Stimulated activated effector memory CD8-positive, alpha-beta T cell treated with anti-CD3 and anti-CD28 coated beads, Interleukin-12 subunit alpha, Interleukin-12 subunit beta, amount 100 ng/mL, for 72 hours (primary cell): ENCODE measurements at places on chromosomes 3 and 15.

- DNase-seq, result no peak
Measured at GRCh38 chr15:88178631-88179030, 77.9 kb downstream of the NTRK3 start.

- DNase-seq, result no peak
Measured at GRCh38 chr3:49899815-49900214, 3.9 kb downstream of the MST1R start.

- no peak for DNase-seq
Measured at GRCh38 chr3:133503409-133503808, 70.1 kb upstream of the CDV3 start.

- DNase-seq, result no peak
Measured at GRCh38 chr3:14082108-14082657, 42.5 kb downstream of the CHCHD4 start.

DNA sequence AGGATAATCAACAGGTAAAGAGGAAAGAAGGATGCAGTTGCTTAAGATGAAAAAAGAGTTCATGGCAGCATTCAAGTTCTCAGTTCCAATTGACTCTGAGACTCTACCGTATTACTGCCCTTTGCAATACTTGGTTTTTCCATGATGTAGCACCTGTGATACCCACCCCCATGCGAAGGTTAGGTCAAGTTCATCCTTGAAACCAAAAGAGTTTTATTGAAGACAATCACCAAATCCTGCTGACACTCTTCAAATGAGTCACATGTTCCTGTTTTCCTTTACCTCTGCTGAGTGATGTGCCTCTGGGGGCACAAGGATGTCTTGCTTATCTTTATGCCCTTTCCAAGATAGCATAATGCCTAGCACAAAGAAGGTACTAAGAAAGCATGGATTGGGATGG, 111.3 kb upstream of the SLC7A14 start:
- no peak for DNase-seq

GRCh38 chr3:183502237-183503181, 53.0 kb downstream of the KLHL6 start:
- no peak for DNase-seq

DNA sequence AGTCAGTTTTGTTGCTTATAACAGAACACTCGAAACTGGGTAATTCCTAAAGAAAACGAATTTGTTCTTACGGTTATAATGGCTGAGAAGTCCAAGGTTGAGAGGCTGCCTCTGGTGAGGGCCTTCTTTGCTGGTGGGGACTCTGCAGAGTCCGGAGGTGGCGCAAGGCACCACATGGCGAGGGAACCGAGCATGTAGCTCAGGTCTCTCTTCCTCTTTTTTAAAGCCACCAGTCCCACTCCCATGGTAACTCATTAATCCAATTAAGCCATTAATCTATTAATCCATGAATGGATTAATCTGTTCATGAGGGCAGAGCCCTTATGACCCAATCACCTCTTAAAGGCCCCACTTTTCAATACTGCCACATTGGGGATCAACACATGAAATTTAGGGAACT, 50.0 kb downstream of the ROPN1B start:
- no peak for DNase-seq

DNA sequence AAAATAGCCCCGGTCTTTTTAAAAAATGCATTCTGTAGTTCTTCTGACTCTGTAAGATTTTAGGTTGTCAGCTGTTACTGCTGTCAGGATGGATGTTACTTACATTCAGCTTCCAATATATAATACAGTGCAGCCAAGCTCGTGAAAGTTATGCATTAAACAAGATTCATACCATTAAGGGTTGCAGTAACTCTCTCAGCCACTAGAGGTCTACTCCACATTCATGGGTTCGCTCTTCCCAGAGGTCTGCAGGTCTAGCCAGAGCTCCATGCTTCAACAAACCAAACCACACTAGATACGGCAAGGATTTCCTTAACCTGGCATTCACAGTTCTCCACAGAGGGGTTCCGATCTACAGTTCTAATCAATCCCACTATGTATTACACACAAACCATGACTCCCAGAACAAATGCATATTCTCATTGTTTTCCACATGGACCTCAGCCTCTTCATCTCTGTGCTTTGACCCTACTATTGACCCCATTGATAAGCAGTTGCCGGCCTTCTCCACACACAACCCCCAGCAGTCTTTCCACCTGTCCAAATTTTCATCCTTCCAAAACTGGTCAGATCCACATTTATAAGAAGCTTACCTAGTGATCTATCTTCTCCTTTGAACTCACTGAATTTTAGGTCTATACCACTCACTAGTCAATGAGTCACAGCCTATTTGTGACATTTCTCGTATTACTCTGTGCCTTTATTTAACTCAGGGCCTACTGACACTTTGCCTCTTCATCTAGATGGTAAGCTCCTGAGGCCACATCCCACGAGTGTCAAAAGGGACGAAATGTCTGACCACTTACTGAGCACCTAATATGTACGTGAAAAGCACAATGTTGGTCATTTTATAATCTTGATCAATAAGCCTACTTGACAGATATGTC, 33.7 kb downstream of the RORA start:
- DNase-seq, result no peak

GRCh38 chr15:78739206-78739605, 72.1 kb downstream of the ADAMTS7 start:
- peak; percentile 43 for DNase-seq

- DNase-seq, result no peak
Measured at GRCh38 chr3:99842826-99843589, 25.3 kb downstream of the CMSS1 start.

- peak; percentile 70 for DNase-seq
Measured at GRCh38 chr3:129627350-129628168, 21.1 kb upstream of the PLXND1 start.

DNA sequence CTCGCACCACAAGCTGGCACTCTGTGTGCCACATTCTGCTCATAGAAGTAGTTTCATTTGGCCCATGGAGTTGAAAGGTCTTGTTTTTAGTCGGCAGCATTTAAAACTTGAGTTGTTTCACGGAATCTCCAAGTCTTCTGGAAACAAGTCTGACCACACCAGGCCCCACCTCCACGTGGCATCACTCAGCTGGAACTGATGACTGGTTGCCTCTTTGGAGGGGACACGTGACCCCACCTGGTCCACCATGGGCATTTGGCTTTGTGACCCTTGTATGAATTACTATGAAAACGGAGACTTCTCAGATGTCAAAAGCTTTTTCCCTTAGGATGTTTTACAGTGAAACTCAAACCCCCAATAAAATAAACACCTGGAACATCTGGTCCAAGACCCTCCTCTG, 74.9 kb downstream of the NTRK3 start:
- DNase-seq, result no peak

- peak; percentile 41 for DNase-seq
Measured at GRCh38 chr3:46947981-46948791, 28.4 kb downstream of the CCDC12 start.

- no peak for DNase-seq
Measured at GRCh38 chr3:3443482-3443881, 264.0 kb upstream of the CRBN start.

DNA sequence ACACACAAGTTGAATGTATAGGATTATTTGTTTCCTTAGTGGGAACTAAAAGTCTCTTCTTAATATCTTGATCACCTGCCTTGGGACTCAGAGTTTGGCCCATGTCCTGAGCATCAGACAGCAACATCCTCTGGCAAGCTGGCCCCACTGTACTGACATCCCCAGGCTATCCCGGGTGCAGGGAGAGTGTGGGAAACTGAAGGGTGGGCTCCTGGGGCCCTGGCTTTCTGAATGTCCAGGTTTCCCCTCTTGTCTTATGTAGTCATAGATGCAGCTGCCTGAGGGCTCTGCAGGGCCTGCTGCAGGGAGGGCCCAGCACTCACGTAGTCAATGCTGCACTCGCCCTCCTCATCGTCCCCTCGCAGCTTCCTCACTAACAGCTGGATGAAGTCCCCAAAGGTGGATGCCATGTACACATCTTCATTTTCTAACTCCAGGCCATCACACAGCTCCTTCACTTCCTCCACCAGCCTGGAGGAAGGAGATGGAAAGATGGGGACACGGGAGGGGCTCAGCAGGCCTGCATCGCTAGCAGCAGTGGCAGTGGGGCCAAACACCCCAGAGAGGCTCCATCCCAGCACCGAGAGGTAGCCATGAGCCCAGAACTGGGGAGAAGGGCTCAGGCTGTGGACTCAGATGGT, 42.8 kb downstream of the ALDH1L1 start:
- no peak for DNase-seq

DNA sequence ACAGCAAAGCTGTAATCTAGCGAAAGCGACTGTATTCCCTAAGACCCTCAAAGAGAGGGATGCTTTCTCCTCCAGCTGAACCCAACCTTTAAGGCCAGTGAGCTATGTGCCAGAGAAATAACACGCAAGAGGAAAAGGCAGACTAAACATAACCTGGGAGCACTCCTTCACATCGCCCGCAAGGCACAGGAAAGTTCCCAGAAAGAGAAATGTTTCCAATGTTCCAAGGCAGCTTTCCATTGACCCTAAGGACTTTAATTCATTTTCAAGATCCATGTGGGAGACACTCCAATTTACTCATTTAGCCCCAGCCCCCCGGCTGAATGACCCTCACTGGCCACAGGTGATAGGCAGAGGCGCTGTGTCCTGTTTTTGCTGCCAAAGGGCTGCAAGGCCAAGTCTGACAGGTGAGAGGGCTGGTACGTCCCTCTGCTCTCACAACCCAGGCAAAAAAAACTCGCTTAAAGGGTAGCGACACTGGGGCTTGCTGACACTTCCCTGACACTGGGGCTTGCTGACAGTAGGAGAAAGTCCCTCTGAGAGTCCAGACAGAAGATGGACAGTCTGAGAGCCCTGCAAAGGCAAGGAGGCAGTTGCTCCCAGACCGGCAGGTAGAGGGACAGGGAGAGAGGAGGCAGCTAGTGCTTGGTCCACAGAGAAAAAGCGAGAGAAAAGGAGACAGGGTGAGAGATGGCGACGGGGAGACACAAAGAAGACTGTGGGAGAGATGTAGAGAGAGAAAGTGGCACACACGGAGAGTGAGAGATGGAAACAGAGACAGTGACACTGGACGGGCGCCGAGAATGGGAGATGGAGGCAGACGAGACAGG, 702 bp downstream of the ARHGEF3 start:
- DNase-seq, result peak; percentile 78

GRCh38 chr3:146679191-146679590, 74.0 kb upstream of the PLSCR5 start:
- DNase-seq, result no peak

DNA sequence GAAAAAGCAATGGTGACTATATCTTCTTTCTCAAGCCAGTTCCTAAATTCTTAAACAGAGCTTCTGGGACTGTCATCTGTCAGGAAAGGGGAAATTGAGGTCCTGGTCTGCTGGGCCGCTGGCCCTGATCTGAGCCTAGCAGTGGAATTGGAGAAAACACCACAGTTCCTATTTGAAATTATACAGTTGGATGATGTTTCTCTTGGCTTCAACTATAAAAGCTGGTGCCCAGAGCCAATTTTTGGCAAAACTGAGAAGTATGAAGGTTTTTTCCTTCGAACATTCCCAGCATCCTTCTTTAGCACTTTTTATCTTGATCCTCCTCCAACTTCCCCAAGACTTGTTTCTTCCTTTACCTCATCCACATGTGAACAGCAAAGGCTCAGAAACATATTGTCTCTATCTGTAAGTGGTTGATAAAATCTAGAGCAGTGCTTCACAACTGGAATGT, 83.9 kb downstream of the CD47 start:
- DNase-seq, result no peak

GRCh38 chr15:58517682-58518525, 86.1 kb downstream of the LIPC start:
- no peak for DNase-seq

GRCh38 chr15:44194323-44195150, 534 bp downstream of the FRMD5 start:
- DNase-seq, result peak; percentile 64

DNA sequence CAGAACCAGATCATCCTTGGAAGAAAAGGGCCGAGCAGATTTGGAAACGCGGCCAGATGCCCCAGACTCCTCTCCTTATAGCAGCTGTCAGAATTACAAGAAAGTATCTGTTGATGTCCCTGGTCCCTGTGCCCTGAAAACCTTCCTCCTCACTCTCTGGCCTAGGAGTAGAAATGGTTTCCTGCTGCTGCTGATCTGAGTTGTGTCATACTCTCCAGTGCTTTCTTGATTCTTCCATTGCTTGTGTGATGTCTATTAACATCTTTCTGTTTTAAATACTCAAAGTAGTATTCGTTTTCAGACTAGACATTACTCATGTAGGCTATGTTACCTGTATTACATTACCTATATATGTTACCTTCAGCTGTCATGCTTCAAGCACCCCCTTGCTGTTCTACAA, 26.8 kb upstream of the HERC1 start:
- no peak for DNase-seq

DNA sequence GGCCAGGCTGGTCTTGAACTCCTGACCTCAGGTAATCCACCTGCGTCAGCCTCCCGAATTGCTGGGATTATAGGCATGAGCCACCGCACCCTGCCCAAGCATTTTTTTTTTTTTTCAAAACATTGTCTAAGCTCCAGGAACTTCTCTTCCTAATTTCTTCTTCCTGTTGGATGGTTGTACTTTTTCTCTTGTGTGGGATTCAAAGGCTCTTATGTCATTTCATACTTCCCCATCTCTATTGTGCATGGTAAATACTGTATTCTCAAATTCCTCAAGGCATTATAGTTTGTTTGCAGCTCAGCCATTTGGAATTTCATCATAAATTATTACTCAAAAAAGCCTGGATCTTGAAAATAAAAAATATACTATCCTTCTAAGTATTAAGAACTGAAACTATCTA, 199.1 kb upstream of the GADL1 start:
- DNase-seq, result no peak

- no peak for DNase-seq
Measured at GRCh38 chr15:52462806-52463360, 65.8 kb downstream of the MYO5A start.

- DNase-seq, result no peak
Measured at GRCh38 chr15:94793207-94793606, 561.8 kb downstream of the MCTP2 start.

GRCh38 chr3:149366031-149366430, 11.4 kb downstream of the TM4SF1 start:
- no peak for DNase-seq

GRCh38 chr3:63968612-63969350, 54.5 kb downstream of the PSMD6 start:
- no peak for DNase-seq

DNA sequence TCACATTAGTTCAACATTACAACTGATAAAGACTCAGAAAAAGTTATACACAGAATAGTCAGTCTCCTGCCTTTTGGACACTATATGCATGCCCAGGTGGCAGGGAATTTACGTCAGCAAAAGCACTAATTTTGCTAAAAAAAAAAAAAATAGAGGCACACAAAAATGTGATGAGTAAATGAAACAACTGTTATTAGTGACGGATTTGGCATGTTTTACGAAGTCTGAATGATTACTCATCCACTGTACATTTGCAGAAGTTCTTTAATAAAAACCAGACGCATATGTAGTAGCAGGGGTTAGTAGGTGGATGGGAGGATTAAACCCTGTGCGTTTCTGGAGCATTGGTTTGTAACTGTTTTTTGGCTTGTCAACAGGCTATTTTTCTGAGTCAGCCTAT, 99.0 kb downstream of the MITF start:
- no peak for DNase-seq

GRCh38 chr3:134846911-134847317, 51.9 kb downstream of the EPHB1 start:
- DNase-seq, result no peak
